Astrocyte of the cerebellum (primary cell): ENCODE measurements at places on chromosomes 12 and 14.

- no peak for DNase-seq
These were observed 42.7 kb downstream of the CAMKK2 start for GRCh38 chr12:121253638-121254335.

GRCh38 chr12:117032593-117033381 lies 66.4 kb downstream of the TESC start:
- DNase-seq: no peak

- no peak for DNase-seq
These were observed 199.4 kb upstream of the RTL1 start for GRCh38 chr14:101102875-101103274.

GRCh38 chr12:102728506-102729242 lies 188.4 kb downstream of the PAH start:
- no peak for DNase-seq

DNA sequence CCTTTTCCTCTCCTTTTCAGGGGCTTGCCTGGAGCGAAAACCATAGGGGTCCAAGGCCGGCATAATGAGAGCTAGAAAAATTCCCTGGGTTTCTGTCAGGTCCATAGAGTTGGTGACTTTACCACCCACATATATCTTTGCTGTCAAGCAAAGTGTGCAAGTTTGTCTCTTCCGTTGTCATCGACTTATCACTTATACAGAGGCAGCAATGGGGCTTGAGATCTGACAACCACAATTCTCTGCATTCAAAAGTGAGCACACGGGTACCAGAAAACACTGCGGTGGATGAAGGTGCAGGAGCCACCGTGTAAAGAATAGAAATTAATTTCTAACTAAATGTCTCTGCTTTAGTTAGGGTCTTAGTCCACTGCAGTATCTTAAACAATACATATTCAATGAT lies 162.3 kb downstream of the DAD1 start:
- DNase-seq: no peak

DNA sequence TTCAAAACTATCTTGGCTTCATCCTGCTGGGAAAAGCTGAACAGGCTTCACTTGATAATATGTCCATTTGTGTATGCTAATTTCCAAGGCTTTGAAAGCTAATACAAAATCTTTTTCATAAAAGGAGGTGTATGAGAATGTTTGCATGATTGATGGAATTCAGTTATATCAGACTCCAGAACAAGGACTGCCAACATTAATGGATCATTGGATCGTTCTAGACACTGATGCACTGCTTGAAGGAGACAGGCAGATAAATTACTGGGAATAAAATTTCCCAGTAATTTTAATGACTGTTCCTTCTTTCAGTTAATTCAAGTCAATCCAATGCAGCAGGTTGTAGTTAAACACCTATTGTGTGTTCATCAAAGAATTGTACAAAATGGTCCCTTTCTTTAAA lies 466 bp downstream of the GPRC5D start:
- DNase-seq: no peak

GRCh38 chr12:6695313-6696045 lies 5.1 kb downstream of the PIANP start:
- no peak for DNase-seq

- DNase-seq: no peak
These were observed 53.1 kb downstream of the FOXN4 start for GRCh38 chr12:109256011-109256410.

GRCh38 chr12:121953117-121953692 lies 34.8 kb downstream of the CFAP251 start:
- DNase-seq: no peak

DNA sequence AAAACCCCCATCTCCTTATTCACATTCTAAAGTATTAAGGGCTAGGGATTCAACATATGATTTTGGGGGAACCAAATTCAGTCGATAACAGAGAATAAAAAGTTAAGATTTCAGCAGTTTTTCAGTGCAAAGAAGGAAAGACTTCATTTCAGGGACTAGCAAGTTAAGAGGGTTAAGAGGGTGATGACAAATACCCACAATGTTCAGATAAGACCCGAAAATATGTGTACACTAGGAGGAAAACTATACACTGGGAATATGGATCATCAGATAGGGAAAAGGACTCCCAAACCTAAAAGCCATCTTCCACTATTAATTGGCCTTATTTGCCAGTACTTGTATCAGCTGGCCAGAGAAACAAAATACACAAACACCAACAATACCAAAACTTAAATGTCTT lies 824.2 kb downstream of the SLC16A7 start:
- DNase-seq: no peak

DNA sequence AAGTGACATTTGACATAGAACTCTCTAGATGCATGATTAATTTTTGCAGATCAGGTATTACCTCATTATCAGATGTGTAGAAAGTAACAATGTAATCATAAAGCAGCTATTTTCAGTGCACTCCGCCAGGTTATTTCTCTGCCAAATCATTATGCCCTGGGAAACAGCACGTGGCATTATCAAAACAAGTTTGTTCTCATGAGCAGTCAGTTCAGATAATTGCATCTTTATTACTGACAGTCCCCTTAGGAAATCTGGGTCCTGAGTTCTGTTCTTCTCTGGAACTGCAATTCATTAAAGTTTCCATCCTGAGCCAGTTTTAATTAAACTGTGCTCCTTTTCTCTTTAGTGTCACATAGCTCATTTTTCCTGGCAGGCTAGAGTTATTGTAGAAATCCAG lies 94.7 kb upstream of the KRR1 start:
- no peak for DNase-seq

GRCh38 chr14:49972131-49972671 lies 79.3 kb downstream of the ARF6 start:
- no peak for DNase-seq

- DNase-seq: no peak
These were observed 58.7 kb downstream of the ADAMTS20 start for GRCh38 chr12:43493261-43493797.
